ENCODE measurements at places on chromosomes 13 and 19. TPM values are rescaled to one million over a fixed set of nuclear protein-coding genes. Genes with fewer than 3 reads are reported as not detected.

SNRPD2 gene
- 206 TPM for total RNA-seq

PLA2G4C gene
- total RNA-seq, result 19.8 TPM

SRRM5 gene
- 0.52 TPM for total RNA-seq

ATXN8OS gene
- total RNA-seq, result not detected

SDHAF1 gene
- 16.6 TPM for total RNA-seq

PCSK4 gene
- total RNA-seq, result not detected

ZSCAN1 gene
- total RNA-seq, result not detected

IL11 gene
- total RNA-seq, result 0.27 TPM

PLK5 gene
- not detected for total RNA-seq

VSTM2B gene
- not detected for total RNA-seq

LRRC63 gene
- 0.99 TPM for total RNA-seq

KLF12 gene
- total RNA-seq, result 30.9 TPM

KIR3DL2 gene
- total RNA-seq, result not detected

DNA sequence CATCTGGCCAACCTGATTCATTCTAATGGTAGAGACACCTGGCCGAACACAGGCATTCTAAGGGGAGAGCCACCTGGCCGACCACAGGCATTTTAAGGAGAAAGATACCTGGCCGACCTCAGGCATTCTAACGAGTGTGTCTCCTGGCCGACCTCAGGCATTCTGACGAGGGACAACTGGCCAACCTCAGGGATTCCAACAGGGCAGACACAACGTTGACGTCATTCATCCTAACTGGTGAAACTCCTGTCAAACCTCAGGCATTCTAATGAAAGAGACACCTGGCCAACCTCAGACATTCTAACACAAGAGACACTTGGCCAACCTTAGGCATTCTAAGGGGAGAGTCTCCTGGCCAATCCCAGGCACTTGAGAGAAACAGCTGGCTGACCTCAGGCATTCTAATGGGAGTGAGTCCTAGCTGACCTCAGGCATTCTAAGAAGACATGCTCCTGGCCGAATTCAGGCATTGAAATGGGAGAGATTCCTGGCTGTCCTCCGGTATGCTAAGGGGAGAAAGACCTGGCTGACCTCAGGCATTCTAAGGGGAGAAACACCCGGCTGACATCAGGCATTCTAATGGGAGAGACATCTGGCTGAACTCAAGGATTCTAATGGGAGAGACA is 1352.5 kb downstream of the UQCRFS1 start:
- H3K27me3 ChIP-seq, result no peaks in the 10 kb centered on the region
- H3K4me1 ChIP-seq, result no peaks in the 10 kb centered on the region
- H3K4me3 ChIP-seq, result no peak overlapping the region
- DNase-seq, result no peak
- no peak overlapping the region for H3K27ac ChIP-seq
- no peaks in the 10 kb centered on the region for H3K36me3 ChIP-seq

- H3K4me3 ChIP-seq, result no peak overlapping the region
- peaks cover 6% of the 10 kb centered on the region for H3K36me3 ChIP-seq
- no peaks in the 10 kb centered on the region for H3K27me3 ChIP-seq
- no peak for DNase-seq
- H3K27ac ChIP-seq, result no peak overlapping the region
These were observed 72.5 kb upstream of the FBXL3 start for GRCh38 chr13:77099415-77099814.

DNA sequence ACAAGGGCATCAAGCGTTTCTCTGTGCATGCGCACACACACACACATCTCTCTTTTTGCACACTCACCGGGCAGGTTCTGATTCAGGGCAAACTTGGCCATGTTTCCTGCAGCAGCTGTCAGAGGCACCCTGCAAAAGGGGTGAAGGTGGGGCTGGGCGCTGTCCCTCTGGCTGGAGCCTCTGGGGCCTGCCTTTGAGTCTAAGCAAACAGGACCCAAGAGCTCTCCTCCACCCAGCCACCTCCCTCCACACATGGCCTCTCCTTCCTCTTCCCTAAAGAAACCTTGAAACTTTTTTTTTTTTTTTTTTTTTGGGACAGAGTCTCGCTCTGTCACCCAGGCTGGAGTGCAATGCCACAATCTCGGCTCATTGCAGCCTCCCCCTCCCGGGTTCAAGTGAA is 5.3 kb downstream of the KANK3 start:
- no peaks in the 10 kb centered on the region for H3K36me3 ChIP-seq
- no peak overlapping the region for H3K27ac ChIP-seq
- no peak for DNase-seq
- no peaks in the 10 kb centered on the region for H3K4me1 ChIP-seq

GRCh38 chr13:51000571-51001260 is 91.1 kb downstream of the RNASEH2B start:
- no peak overlapping the region for H3K4me3 ChIP-seq
- H3K27ac ChIP-seq, result no peak overlapping the region
- no peaks in the 10 kb centered on the region for H3K27me3 ChIP-seq
- no peak for DNase-seq
- H3K4me1 ChIP-seq, result peaks cover 3% of the 10 kb centered on the region

GRCh38 chr19:18590273-18591272 is 2.0 kb downstream of the REX1BD start:
- H3K36me3 ChIP-seq, result no peaks in the 10 kb centered on the region
- no peak overlapping the region for H3K27ac ChIP-seq
- no peak overlapping the region for H3K4me3 ChIP-seq
- no peak for DNase-seq
- H3K27me3 ChIP-seq, result no peaks in the 10 kb centered on the region

DNA sequence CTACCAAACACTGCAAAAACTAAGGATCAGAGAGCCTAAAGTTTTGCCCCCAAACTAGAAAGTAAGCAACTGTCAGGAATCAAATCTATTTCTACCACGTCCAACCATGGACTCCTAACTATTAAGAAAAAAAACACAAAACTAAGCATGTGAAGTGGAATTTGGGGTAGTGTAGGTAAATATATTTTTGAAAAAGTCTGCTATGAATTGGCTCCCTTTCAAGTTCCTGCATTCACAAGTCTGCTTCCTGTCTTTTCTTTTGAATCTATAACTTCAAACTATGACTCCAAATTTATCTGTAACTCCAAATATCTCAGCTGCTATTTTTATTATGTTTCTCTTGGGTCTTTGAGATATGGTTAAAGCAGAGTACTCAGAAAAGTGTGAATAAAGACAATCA is 47.0 kb downstream of the PCDH9 start:
- H3K4me3 ChIP-seq, result no peak overlapping the region
- DNase-seq, result no peak
- no peak overlapping the region for H3K27ac ChIP-seq
- H3K36me3 ChIP-seq, result no peaks in the 10 kb centered on the region
- no peaks in the 10 kb centered on the region for H3K27me3 ChIP-seq
- H3K4me1 ChIP-seq, result no peaks in the 10 kb centered on the region

GRCh38 chr13:30943881-30944280 is 11.4 kb downstream of the TEX26 start:
- H3K4me3 ChIP-seq, result no peak overlapping the region
- H3K27me3 ChIP-seq, result no peaks in the 10 kb centered on the region
- H3K27ac ChIP-seq, result no peak overlapping the region
- no peaks in the 10 kb centered on the region for H3K36me3 ChIP-seq

DNA sequence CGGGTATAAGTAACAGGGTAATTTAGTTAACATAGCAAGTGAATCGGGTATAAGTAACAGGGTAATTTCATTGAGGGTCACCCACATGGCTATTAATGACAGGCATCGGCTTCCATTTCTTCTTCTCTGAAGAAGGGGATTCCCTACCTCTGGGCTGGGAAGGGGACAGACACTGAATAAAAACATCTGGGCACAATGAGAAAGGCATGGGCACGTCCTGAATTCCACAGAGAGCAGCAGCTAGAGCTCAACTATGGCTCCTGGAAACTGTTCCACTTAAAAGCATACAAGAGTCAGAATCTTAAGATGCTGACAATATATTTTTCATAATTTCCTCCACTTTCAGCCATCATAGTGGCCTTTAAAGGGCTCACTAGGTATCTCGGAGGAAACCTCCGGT is 51.8 kb downstream of the CRYL1 start:
- no peak overlapping the region for H3K4me3 ChIP-seq
- H3K27me3 ChIP-seq, result no peaks in the 10 kb centered on the region
- H3K36me3 ChIP-seq, result no peaks in the 10 kb centered on the region
- DNase-seq, result no peak
- no peaks in the 10 kb centered on the region for H3K4me1 ChIP-seq
- H3K27ac ChIP-seq, result no peak overlapping the region

- H3K4me1 ChIP-seq, result no peaks in the 10 kb centered on the region
- no peak overlapping the region for H3K27ac ChIP-seq
- H3K27me3 ChIP-seq, result no peaks in the 10 kb centered on the region
- no peak for DNase-seq
These were observed 13.8 kb upstream of the SLITRK1 start for GRCh38 chr13:83895994-83896580.

DNA sequence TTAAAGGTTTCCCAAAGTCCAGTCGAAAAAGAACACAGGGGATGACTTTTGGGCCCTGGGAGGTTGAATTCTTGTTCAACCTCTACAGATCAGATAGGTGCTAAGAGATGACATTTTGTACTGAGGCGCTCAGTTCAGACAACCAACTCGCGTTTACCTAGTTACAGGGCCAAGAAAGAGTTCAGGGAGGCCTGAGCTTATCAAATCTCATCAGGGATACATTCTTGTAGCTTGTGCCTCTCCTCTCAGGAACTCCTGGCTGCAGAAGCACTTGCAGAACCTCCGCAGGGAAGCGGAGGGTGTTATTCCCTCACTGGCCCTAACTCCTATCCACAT is 825 bp downstream of the ZNF776 start:
- H3K36me3 ChIP-seq, result peaks cover 12% of the 10 kb centered on the region
- H3K27me3 ChIP-seq, result no peaks in the 10 kb centered on the region
- no peak overlapping the region for H3K27ac ChIP-seq
- no peak for DNase-seq
- H3K4me1 ChIP-seq, result no peaks in the 10 kb centered on the region

DNA sequence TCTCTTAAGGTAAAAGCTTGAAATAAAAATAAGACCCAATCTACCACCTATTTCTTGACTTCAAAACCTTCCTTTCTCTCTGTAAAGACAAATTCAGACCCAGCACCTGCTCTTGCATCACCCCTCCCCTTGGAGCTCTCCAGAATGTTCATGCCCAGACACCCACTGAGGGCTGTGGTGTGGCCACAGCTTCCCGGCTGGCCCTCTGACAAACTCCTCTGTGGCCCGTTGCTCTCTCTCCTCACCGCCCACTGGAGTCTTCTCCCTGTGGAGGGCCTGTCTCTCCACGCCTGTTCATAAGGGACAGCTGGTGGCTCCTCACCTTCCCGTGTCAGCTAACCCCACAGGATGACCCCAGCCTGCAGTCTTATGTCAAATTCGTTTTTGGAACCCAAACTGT is 49.1 kb downstream of the TSSK6 start:
- H3K4me3 ChIP-seq, result no peak overlapping the region
- H3K27me3 ChIP-seq, result no peaks in the 10 kb centered on the region
- no peak overlapping the region for H3K27ac ChIP-seq
- H3K36me3 ChIP-seq, result peaks cover 8% of the 10 kb centered on the region
- no peaks in the 10 kb centered on the region for H3K4me1 ChIP-seq

DNA sequence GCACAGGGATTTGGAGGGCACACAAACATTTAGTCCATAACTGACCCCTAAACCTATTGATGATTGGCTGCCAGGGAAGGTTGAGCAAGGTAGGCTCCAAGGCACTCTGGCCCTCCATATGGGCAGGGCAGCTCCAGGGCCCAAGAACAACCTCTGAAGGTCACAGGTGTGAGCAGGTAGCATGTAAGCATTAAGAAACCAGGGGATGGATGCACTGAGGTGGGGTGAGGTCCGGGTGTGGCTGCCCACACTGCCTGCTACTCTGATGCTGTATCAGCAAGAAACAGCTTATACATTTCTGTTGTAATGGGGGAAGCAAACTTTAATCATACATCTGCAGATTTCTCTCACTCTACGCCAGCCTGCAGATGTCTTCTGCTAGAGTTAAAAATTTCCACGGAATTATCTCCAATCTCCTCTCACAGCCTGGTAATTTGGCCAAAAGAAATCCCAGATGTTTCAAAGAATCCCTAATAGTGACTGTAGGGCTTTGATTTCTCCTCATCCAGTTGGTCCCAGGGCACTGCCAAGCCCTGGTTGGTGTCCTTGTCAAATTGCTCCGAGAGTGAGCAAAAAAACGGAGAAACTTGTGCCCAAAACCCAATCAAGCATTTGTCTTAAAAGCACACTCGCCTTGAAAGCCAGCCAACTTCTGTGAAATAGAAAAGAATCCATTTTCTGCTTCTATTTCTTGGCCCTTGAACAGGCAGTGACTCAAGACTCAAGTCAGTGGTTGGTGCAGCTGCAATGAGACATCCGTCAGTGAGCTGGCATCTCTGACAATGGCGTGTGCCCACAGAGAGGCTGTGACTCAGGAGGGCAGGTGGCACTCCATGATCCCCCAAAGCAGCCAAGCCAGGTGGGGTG is 72.5 kb upstream of the MRI1 start:
- H3K27me3 ChIP-seq, result no peaks in the 10 kb centered on the region
- H3K36me3 ChIP-seq, result no peaks in the 10 kb centered on the region
- H3K27ac ChIP-seq, result no peak overlapping the region
- no peak overlapping the region for H3K4me3 ChIP-seq
- no peaks in the 10 kb centered on the region for H3K4me1 ChIP-seq

GRCh38 chr13:106492588-106493475 is 42.6 kb downstream of the EFNB2 start:
- H3K27me3 ChIP-seq, result no peaks in the 10 kb centered on the region
- DNase-seq, result no peak
- peak overlapping the region; percentile 96 for H3K27ac ChIP-seq
- no peak overlapping the region for H3K4me3 ChIP-seq
- peaks cover 3% of the 10 kb centered on the region for H3K4me1 ChIP-seq
- no peaks in the 10 kb centered on the region for H3K36me3 ChIP-seq

DNA sequence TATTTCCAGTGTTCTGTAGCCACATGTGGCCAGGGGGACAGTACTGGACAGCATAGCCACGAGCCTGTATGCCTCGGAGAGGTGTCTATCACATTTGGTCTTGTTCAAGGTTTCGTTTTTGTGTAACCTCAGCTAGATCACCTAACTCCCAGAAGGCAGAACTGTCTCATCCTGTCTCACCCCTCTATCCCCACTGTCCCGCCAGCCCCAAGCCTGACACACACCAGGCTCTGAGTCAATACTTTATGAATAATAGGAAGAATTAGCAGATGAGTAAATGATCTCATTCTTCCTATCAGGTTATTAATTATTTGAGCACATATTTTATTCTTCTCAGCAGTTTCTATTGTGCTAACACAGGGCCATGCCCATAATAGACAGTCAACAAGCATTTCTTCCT is 132.2 kb downstream of the NUFIP1 start:
- H3K36me3 ChIP-seq, result no peaks in the 10 kb centered on the region
- H3K4me1 ChIP-seq, result no peaks in the 10 kb centered on the region
- no peaks in the 10 kb centered on the region for H3K27me3 ChIP-seq

Measured in aorta (tissue), 5 donors.